ENCODE measurements at places on chromosomes 4 and X. TPM values are rescaled to one million over a fixed set of nuclear protein-coding genes. Genes with fewer than 3 reads are reported as not detected.

- DNase-seq: no peak
These were observed 42.6 kb downstream of the SHROOM4 start for GRCh38 chrX:50771382-50771781.

GRCh38 chrX:53294024-53294648, 12.8 kb upstream of the IQSEC2 start:
- no peak for DNase-seq

GRCh38 chrX:49059201-49059600, 402 bp downstream of the CCDC120 start:
- DNase-seq: no peak

DNA sequence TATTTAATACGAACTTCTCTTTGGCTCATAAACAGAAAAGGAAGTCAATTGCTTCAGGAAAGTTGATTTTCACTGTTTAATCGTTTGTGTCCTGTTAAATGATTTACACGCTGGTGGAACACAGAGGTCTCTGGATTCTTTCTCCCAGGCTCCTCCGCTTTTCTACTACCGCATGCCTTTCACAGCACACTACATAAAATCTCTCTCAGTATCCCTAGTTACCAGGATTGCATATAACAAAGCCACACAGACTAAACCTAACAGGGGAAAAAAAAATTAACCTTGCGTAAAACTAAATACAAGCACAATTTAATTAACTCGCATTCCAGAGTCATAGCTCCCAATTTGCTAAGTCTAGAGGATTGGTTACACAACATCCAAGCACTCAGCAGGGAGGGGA, 133.9 kb downstream of the CORIN start:
- DNase-seq: no peak

The MAGIX gene
- 5.3 TPM for total RNA-seq

The H2BW2 gene
- not detected for total RNA-seq

DNA sequence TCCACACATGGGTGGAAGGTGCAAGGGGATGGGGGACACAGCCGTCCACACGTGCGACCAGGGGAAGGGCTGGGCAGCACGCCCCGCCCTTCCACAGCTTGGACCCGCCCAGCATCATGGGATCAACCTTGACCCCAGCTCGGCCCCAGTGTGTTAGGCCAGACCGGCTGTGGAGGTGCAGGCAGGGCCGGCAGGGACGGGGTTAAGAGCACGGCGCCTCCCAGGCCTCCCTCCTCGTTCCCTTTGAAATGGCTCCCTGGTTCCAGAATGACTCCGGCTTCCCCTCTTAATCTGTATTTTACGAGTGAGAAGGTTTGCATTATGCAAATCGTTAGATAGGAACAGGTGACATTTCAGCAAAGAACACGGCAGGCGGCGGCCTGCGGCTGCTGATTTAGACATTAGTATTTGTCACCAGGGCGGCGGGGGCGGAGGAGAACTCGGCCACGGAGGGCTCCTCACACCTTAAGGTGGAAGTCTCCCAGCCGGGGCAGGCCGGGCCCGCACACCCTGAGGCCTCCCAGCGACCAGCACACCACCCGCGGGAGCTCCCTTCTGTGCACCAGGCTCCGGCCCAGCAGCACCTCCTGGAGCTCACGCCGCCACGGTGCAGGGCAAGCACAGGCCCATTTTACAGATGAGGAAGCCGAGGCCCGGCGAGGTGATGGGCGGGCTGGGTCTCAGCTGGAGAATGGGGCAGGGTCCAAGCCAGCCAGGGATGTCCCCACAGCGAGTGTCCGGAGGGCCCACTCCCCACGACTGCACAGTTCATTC, 116.1 kb downstream of the FAM53A start:
- DNase-seq: peak; percentile 47

GRCh38 chrX:40116925-40117324, 19.2 kb upstream of the BCOR start:
- DNase-seq: no peak

Data from Right ventricle myocardium superior (tissue), 1 donor.